Testis (tissue), 5 donors: ENCODE measurements at places on chromosomes 11 and 22. TPM values are rescaled to one million over a fixed set of nuclear protein-coding genes. Genes with fewer than 3 reads are reported as not detected.

LGR4 gene
- 33.0 TPM for polyA plus RNA-seq

PYGM gene
- polyA plus RNA-seq, result 14.2 TPM

MDK gene
- 51.5 TPM for polyA plus RNA-seq

PAX6 gene
- polyA plus RNA-seq, result 3.1 TPM

ADAMTS8 gene
- polyA plus RNA-seq, result 1.2 TPM

PDGFD gene
- polyA plus RNA-seq, result 6.0 TPM

CD248 gene
- 35.5 TPM for polyA plus RNA-seq

RFPL3 gene
- polyA plus RNA-seq, result 4.1 TPM

LRRC4C gene
- 0.45 TPM for polyA plus RNA-seq

TPP1 gene
- polyA plus RNA-seq, result 60.9 TPM

OR8D4 gene
- not detected for polyA plus RNA-seq

CAT gene
- polyA plus RNA-seq, result 30.2 TPM

ABCG4 gene
- 11.2 TPM for polyA plus RNA-seq

TSGA10IP gene
- 17.8 TPM for polyA plus RNA-seq

CBX6 gene
- 18.7 TPM for polyA plus RNA-seq

MPZL2 gene
- 4.2 TPM for polyA plus RNA-seq

PDHX gene
- polyA plus RNA-seq, result 47.9 TPM

MICAL3 gene
- polyA plus RNA-seq, result 104 TPM

SLC22A25 gene
- not detected for polyA plus RNA-seq

BSX gene
- polyA plus RNA-seq, result not detected

CARD18 gene
- polyA plus RNA-seq, result 0.92 TPM

PGA5 gene
- 1.5 TPM for polyA plus RNA-seq

VSIG10L2 gene
- polyA plus RNA-seq, result not detected

USP2 gene
- polyA plus RNA-seq, result 168 TPM

TRIM22 gene
- 25.0 TPM for polyA plus RNA-seq

DEPDC7 gene
- 47.7 TPM for polyA plus RNA-seq

MMP13 gene
- not detected for polyA plus RNA-seq

NOX4 gene
- 0.63 TPM for polyA plus RNA-seq

METTL15 gene
- polyA plus RNA-seq, result 8.2 TPM

OR4X2 gene
- polyA plus RNA-seq, result not detected

STK33 gene
- polyA plus RNA-seq, result 101 TPM

GGTLC2 gene
- 4.5 TPM for polyA plus RNA-seq
